ENCODE measurements at places on chromosomes 5 and 9.

DNA sequence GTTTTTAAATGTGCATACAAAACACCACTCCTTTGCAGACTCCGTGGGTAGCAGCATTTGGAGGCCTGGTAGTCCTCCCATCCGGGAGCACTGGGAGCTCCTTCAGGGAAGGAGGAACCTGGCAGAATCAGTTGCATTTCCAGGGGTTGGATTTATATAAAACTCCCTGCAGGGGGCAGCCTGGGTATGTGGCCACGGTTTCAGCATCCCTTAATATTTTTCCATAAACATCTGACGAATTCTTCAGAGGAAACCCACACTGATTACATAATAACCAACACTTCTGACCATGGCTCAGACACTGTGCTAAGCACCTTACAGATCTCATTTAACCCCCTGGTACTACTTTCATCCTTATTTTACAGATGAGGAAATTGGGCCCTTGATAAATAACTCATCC is 6.1 kb upstream of the AFAP1L1 start:
- no peak for DNase-seq

DNA sequence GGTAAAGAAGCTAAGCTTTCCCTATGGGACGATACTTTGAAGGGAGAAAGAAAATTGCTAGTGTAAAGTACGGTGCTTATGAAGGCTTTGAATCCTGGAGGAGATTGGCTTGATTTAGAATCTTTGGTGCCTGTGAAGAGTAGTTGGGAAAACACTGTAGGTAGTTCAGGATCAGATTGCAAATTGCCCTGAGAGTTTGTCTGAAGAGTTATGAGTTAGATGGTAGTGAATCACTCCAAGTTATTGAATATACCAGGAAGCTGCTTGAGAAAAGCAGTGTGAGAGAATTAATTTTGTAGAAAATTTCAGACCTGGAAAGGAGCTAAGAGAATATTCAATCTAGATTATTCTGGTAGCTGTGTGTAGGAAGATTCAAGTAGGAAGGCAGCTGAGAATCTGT is 11.5 kb downstream of the MAN2A1 start:
- DNase-seq: no peak

DNA sequence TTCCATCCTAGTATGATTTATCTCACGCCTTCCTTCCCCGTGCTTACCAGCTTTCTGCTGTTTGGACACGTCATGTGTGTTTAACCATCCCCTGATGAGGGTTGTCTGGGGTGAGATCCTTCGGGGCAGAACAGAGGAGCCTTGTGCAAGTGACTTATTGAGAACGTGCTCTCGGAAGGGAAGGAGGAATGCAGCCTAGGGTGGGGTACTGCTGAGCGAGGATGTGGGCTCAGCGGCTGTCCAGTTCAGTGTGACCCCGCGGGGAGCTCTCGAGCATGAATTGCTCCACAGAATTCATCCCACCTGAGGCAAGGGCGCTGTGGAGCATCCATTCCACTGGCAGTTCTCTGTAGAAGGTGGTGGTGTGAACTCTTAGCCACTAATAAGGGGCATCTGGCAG is 4.0 kb downstream of the MYOZ3 start:
- no peak for DNase-seq

DNA sequence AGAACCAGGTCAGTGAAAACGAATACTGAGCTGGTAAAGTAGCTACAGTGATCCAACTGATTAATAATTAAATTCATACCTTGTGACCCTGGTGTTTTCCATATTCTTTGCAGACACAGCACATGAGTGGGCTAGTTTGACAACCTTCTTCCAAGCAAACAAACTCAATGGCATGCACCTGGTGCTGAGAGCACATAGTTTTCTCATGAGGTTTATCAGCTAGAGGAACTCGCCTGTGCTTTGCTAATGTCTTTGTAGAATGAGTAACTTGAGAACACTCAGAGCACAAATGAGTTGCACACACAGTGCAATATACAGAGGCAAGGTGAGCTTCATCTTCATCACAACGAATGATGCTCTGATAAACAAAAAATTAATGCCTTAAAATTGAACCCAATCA is 12.6 kb downstream of the TRIM23 start:
- no peak for DNase-seq

- DNase-seq: no peak
Observed at GRCh38 chr5:115396688-115397087, 100.2 kb upstream of the CCDC112 start.

DNA sequence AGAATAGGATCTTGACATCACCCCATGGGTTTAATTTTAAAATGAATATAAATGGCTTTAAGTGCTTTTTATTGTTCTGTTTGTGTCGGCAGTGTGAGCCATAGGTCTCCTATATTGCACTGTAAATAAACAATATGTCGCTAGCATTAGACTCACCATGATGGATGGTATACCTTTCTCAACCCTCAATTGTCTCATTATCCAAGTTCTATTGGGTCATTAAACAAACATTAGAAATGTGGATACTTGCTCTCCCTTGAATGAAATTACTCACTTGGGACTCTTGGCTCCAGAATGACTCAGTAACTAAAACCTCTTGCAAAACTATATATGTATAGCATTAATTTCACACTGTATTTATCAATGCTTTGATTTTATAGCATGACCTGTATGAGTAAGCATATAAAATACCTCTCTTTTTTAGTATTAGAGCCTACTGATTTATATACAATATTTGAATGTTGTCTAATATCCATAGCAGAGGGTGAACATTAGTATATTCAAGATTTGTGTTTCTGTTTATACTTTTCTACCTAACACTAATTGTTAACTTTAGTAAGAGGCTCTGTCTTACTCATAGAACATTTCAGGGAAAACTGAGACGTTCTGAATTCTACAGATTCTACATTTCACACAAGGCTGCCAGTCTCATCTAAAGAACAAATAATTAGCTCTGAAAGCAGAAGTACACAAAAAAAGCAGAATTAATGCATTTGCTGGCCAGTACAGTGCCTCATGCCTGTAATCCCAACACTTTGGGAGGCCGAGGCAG is 303.8 kb upstream of the PRR16 start:
- DNase-seq: no peak

- no peak for DNase-seq
Observed at GRCh38 chr5:164376843-164377242, 871.4 kb downstream of the MAT2B start.

DNA sequence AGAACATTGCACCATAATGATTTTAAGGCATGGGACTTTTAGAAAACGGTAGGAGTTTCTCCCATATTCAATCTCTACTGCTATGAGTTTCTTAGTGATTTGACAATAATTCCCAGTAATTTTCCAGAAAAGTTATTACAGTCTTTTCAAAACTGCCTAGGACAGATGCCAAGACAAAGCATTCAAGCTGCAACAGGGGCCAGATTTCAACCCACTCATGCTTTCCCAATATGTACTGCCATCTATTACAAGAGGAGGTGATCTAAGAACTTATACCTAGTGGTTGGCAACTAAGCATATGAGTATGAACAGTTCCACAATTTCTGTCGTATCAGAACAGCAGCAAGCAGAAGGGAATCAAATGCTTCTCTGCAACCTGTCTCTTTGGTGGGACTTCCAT is 95.1 kb upstream of the TMED7 start:
- DNase-seq: no peak

DNA sequence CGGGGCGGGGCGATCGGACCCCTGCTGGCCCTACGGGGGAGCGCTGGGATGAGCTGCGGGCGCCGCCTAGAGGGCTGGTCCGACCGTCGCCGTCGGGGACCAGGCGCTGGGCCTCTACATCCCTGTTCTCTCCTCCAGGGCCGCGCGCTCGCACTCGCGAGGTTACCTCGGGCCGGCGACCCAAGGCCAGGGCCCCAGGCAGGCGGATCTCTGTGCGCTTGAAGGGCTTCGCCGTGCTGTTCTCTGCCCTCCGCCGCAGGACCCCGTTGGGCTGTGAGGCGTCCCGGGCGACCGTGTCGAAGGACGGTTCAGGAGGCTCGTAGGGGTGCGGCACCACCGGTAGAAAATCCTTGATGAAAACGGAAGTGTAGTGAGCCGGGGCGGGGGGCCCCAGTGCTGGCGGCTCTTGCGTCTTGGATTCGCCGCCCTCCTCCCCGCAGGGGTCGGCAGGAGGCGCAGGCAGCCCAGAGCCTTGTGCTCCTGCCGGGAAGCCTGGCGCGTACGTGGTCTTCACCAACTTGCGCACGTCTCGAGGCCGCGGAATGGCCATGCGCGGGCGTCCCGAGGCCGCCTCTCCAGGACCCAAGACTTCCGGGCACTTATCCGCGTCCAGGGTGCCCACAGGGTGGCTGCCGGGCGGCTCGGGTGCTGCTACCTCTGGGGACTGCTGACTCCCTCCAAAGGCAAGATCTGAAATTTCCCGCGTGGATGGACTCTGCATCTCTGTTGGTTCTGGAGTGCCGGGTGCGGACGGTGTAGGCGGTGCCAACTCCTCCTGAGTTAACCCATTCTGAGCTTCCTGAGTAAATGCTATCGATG is 2.0 kb downstream of the PROB1 start:
- peak; percentile 70 for DNase-seq

- no peak for DNase-seq
Observed at GRCh38 chr5:127298036-127298429, 7.4 kb downstream of the MEGF10 start.

GRCh38 chr5:157494178-157494832 is 34.3 kb downstream of the NIPAL4 start:
- no peak for DNase-seq

- no peak for DNase-seq
Observed at GRCh38 chr5:122321921-122322320, 9.9 kb downstream of the SNCAIP start.

- no peak for DNase-seq
Observed at GRCh38 chr5:136145030-136145429, 12.4 kb downstream of the SMAD5 start.

- no peak for DNase-seq
Observed at GRCh38 chr5:68369457-68370125, 154.0 kb downstream of the PIK3R1 start.

DNA sequence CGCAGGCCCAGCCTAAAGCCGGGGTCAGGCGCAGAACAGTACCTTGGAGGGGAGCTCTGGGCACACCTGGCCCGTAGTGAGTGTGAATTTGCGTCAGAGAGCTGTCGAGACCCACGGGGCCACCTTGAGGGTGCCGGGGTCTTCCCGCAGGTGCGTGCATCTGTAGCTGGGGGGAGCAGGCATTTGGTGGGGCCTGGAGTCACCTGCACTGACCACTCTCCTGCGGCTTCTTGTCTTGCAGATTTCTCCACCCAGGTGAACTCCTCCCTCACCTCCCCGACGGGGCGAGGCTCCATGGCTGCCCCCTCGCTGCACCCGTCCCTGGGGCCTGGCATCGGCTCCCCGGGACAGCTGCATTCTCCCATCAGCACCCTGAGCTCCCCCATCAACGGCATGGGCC is 75.1 kb downstream of the RXRA start:
- DNase-seq: no peak

- DNase-seq: no peak
Observed at GRCh38 chr9:24776226-24776625, 230.5 kb upstream of the IZUMO3 start.

- DNase-seq: no peak
Observed at GRCh38 chr5:158869092-158869491, 230.6 kb downstream of the EBF1 start.

DNA sequence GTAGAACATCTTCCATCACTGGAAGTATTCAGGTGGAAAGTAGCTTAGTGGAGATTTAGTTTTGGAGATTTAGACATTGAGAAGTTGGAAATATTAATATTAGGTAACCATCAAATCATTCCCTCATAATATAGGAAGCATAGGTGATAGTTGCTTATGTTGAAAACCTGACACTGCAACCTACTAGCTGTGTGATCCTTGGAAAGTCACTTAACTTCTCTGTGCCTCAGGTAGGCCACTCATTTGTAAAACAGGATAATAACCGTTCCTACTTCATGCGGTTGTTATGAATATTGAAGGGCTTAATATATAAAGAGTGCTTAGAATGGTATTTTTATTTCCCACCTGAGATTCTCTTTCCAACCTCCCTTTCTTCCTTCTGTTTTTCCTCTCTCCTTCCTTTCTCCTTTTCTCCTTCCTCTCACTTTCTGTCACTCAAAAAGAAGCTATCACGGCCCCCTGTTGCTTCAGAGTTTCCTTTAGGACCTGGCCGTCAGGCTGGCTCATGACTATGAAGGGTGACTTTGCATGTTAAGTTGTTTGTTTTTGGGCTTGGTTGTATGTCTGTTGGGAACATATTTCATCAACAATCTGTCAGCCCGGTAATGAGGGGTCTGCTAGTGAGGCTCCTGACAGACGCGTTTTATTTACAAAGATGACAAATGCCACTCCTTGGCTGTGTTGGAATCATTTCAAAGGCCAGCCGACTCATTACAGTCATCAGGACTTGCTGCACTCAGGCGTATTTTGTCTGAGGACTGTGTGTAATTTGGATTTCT is 31.0 kb downstream of the DOCK2 start:
- no peak for DNase-seq

- no peak for DNase-seq
Observed at GRCh38 chr5:149623473-149623872, 42.2 kb downstream of the ARHGEF37 start.

DNA sequence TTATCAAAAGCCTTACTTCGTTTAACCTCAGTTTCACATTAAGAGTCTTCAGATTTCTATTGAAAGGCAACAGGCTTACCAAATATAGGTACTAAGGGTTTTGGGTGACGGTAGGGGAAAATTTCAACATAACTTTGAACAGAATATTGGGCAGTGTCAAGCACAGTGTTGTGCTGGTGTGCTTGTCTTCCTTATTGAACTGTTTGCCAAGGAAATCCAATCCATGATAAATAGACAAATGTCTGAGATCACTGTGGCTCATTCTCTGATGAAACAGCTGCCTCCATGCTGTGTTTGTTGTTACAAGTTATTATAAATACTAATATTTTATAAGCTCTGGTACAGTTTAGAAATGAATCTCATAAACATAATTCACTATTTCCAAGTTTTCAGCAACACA is 730.1 kb downstream of the NR2F1-AS1 start:
- DNase-seq: no peak

- no peak for DNase-seq
Observed at GRCh38 chr5:69138766-69139165, 28.2 kb upstream of the CCNB1 start.

GRCh38 chr9:16627521-16627920 is 242.9 kb downstream of the BNC2 start:
- no peak for DNase-seq

DNA sequence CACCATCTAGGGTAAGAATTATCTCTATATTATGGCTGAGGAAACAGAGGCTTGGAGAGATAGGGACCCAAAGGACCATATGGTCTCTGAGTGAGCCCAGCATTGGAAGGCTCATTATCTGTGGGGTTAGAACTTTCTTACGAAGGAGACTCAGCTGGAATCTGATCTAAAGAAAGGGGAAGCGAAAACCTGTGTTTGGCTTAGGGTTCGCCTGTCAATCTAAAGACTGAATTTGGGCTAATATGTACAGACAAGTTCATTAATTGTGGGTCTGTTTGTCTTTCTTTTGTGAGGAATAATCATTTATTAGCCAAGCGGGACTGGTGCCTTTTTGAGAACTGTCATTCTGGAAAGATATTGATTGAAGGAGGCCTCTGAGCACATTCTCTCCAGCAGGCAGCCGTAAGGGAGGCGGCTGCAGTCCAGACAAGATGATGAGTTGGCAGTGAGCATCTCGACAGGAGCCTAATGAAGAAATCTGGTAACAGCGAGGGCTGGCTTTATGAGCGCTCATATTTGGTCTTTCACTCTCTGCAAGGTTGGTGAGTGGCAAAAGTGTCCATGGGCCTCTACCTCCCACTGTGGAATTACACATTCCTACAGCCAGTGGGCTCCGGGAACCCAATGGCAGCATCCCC is 104.2 kb upstream of the GPR151 start:
- no peak for DNase-seq

GRCh38 chr9:137052998-137053943 is 590 bp downstream of the ENTPD2 start:
- no peak for DNase-seq

- no peak for DNase-seq
Observed at GRCh38 chr5:52448111-52448510, 339.6 kb upstream of the ITGA1 start.

GRCh38 chr5:53481887-53482716 is 1.7 kb downstream of the FST start:
- DNase-seq: peak; percentile 29

Measured in T-helper 17 cell (primary cell).